Activated naive CD8-positive, alpha-beta T cell treated with anti-CD3 and anti-CD28 coated beads, Interleukin-2, amount 10 ng/mL, durations not matched to agents 7 days and 5 days (primary cell): ENCODE measurements at places on chromosomes 13 and 19. TPM values are rescaled to one million over a fixed set of nuclear protein-coding genes. Genes with fewer than 3 reads are reported as not detected.

The ATG4D gene
- total RNA-seq = 66.6 TPM

The DAND5 gene
- total RNA-seq = not detected

The KLK8 gene
- total RNA-seq = not detected

The IL12RB1 gene
- 56.4 TPM for total RNA-seq

The SOX1 gene
- not detected for total RNA-seq

The SRRM5 gene
- total RNA-seq = 0.68 TPM

The F7 gene
- not detected for total RNA-seq

The CYP4F3 gene
- total RNA-seq = not detected

The FPR1 gene
- not detected for total RNA-seq

The SELENOV gene
- total RNA-seq = not detected

The PSG11 gene
- not detected for total RNA-seq

The MPHOSPH8 gene
- 65.9 TPM for total RNA-seq

The METTL21C gene
- total RNA-seq = not detected

The ZNF835 gene
- 3.8 TPM for total RNA-seq

The C1QTNF9 gene
- not detected for total RNA-seq

The MPND gene
- total RNA-seq = 23.7 TPM
